ENCODE measurements at places on chromosomes 16 and 17.

- DNase-seq = no peak
Observed at GRCh38 chr17:43750153-43750552, 8.4 kb downstream of the SOST start.

DNA sequence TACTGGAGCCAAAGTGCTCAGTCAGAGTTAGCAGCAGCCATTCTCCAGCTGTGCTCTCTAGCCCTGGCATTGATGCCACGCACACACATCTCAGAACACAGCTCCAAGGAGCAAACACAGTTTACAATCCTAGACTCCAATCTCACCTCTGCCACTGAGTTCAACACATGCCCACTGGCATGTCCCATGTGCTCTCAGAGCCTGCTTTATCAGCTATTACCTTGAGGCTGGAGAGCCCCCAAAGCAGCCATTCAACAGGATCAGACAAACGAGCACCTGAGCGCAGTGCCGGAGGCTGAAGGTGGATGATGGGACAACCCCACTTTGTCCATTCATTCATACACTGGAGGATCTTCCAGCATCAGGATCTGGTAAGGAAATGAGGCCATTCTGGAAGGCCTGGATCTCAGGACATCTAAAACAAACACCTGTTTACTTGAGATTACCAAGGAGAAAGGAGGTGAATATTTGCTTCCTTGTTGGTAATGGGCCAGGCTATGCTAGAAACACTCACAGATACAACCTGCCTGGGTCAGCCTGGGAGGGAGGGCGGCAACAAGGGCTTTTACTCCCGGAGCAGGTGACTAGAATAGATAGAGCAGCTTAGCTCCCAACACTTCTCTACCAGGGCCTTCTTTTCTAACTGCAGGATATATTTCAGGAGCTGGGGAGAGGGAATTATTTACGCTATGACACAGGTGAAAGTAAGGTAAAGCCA, 25.4 kb downstream of the RANBP10 start:
- DNase-seq = no peak

- DNase-seq = no peak
Observed at GRCh38 chr16:65619606-65620005, 497.7 kb upstream of the CDH11 start.

DNA sequence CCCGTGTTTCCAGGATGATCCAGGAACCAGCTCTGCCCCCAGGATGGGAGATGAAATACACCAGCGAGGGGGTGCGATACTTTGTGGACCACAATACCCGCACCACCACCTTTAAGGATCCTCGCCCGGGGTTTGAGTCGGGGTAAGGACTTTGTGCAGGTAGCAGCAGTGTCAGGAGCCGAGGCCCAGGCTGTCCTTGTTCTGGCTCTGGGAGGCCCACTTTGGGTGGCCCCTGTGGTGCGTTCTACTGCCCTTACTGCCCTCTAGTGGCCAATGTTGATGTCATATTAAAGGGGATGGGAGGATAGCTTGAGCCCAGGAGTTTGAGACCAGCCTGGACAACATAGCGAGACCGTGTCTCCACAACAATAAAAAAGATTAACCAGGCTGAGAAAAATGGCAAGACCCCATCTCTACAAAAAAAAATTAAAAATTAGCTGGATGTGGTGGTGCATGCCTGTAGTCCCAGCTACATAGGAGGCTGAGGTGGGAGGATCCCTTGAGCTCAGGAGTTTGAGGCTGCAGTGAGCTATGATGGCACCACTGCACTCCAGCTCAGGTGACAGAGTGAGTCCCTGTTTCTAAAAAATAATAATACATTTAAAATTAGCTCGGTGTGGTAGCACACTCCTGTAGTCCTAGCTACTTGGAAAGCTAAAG, 20.9 kb upstream of the CLEC18A start:
- peak; percentile 38 for DNase-seq

GRCh38 chr16:64047878-64048277, 1074.0 kb downstream of the CDH11 start:
- no peak for DNase-seq

DNA sequence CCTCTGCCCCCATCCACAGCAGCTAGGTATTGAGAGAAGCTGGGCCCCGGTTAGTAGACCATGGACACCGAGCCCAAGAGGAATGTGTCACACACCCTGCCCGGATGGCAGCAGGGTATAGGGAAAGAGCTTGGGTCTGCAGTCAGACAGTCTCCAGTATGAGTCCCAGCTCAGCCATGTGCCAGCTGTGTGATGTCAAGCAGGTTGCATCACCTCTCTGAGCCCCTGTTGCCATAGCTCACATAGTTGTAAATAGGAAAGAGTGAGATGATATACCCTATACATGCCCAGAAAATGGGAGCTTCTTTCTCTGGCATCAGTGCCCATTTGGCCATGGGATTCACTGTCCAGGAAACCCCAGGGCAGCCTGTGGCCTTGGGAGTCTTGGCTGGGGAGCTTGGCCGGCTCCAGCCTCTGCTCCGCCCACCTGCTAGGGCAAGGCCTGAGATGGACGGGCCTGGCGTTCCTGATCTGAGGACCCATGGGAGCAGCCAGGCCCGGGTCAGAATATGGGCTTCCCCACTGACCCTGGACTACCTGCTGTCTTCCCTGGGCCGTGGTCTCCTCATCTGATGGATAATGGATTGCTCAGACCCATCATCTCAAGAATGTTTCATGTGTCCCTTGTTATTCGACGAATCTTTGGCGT, 13.2 kb downstream of the CD300LG start:
- DNase-seq = no peak
